ENCODE measurements at places on chromosomes 6 and 20. TPM values are rescaled to one million over a fixed set of nuclear protein-coding genes. Genes with fewer than 3 reads are reported as not detected.

The DCDC2 gene
- total RNA-seq: 0.15 TPM

The TMEM14C gene
- total RNA-seq: 93.6 TPM

The KIAA1755 gene
- total RNA-seq: 0.30 TPM

The RSPO3 gene
- 5.8 TPM for total RNA-seq

The DYNLT2 gene
- 0.97 TPM for total RNA-seq

The GGTLC1 gene
- total RNA-seq: not detected

The SIRPB2 gene
- total RNA-seq: 3.0 TPM

The C20orf144 gene
- not detected for total RNA-seq

The SLPI gene
- total RNA-seq: not detected

The OPRL1 gene
- 0.61 TPM for total RNA-seq

The ERVFRD-1 gene
- not detected for total RNA-seq

The COL9A3 gene
- 0.97 TPM for total RNA-seq

The ZC2HC1B gene
- total RNA-seq: not detected

The MAFB gene
- 0.65 TPM for total RNA-seq

The GLP1R gene
- not detected for total RNA-seq

The GMNN gene
- 32.8 TPM for total RNA-seq

The SLC25A27 gene
- 0.32 TPM for total RNA-seq

Measured in epithelial cell of umbilical artery (primary cell).